Mesothelial cell of epicardium (in vitro differentiated cells): ENCODE measurements at places on chromosomes 4 and X. TPM values are rescaled to one million over a fixed set of nuclear protein-coding genes. Genes with fewer than 3 reads are reported as not detected.

Gene MAP9
- 20.6 to 22.4 TPM (median 21.2 TPM) in 3 replicates for total RNA-seq

Gene ZFP92
- 1.3 to 1.4 TPM (median 1.3 TPM) in 3 replicates for total RNA-seq

Gene IQSEC2
- 19.8 to 23.0 TPM (median 22.2 TPM) in 3 replicates for total RNA-seq

Gene PDE6B
- 9.0 to 12.0 TPM (median 11.6 TPM) in 3 replicates for total RNA-seq

Gene ENOX2
- 12.4 to 14.0 TPM (median 13.0 TPM) in 3 replicates for total RNA-seq

Gene USP17L30
- not detected in 3 replicates for total RNA-seq

Gene PAGE2B
- not detected in 3 replicates for total RNA-seq

Gene ANOS1
- total RNA-seq: 3.7 to 5.1 TPM (median 4.3 TPM) in 3 replicates

Gene CENPVL1
- 0.31 to 0.68 TPM (median 0.49 TPM) in 3 replicates for total RNA-seq

Gene KLHL34
- not detected in 3 replicates for total RNA-seq

Gene GUCY1B1
- 17.1 to 18.6 TPM (median 17.4 TPM) in 3 replicates for total RNA-seq

Gene TIGD2
- total RNA-seq: 10.7 to 11.5 TPM (median 10.8 TPM) in 3 replicates

Gene RNF212
- total RNA-seq: 10.9 to 15.6 TPM (median 13.4 TPM) in 3 replicates

Gene MAGEC1
- total RNA-seq: not detected in 3 replicates

Gene PIR
- 27.6 to 28.8 TPM (median 28.7 TPM) in 3 replicates for total RNA-seq
